HT1080 (cell line): ENCODE measurements at places on chromosomes 12 and 14. TPM values are rescaled to one million over a fixed set of nuclear protein-coding genes. Genes with fewer than 3 reads are reported as not detected.

Gene C12orf50
- total RNA-seq = not detected in 2 replicates

- DNase-seq = peak; percentile 56
These were observed 149.0 kb upstream of the PRMT8 start for GRCh38 chr12:3342051-3342450.

DNA sequence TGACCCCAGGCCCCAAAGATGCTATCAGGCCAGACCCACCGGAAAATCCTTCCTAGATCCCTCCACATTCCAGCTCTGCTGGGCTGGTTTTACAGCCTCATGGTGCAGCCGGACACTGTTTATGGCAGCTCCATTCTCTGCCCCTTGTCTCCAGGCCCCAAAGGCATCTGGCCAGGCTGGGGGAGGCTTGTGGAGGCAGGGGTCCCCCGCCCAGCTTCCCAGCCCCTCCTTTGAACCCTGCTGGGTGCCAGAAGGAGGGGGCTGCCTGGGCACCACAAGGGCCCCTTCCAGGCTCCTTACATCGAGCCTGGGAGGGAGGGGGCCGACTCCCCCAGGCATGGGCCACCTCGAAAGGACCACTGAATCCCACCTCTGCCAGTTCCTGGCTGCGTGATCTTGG lies 19.8 kb upstream of the SMUG1 start:
- DNase-seq = no peak

DNA sequence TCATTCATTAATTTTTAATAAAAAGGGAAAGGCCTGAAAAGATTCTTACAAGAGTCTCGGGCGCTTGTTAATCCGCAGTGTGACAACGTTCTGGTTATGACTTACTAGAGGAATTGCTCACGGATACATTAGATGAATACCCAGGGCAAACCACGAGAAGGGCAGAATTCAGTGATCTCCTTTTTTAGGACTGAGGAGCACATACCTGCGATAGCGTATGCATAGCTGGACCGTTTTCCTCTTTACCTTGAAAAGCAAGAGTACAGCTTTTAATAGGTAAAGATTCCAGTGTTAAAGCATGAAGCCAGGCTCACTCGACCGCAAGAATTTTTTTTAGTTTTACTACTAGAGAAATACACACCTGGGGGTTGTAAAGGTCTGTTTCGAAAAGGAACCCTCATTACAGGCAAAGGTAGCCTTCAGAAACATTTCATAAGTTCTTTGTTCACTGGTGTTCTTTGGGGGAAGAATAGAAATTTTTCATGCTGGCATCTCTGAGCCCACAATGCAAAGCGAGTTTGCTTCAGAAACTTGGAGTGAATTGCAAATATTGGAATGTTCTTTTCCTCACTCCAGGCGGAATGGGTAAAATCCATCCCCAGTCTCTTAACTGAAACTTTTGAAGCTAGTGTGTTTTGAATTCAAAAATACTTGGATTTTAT lies 953 bp downstream of the MAPK1IP1L start:
- DNase-seq = no peak

- DNase-seq = no peak
These were observed 23.0 kb downstream of the BRMS1L start for GRCh38 chr14:35849122-35849521.

- no peak for DNase-seq
These were observed 11.3 kb downstream of the MAPK1IP1L start for GRCh38 chr14:55062517-55063351.

- DNase-seq = no peak
These were observed 22.0 kb downstream of the AP5M1 start for GRCh38 chr14:57290751-57291150.
